ENCODE measurements at places on chromosomes 6 and 20. TPM values are rescaled to one million over a fixed set of nuclear protein-coding genes. Genes with fewer than 3 reads are reported as not detected.

FOXP4 gene
- total RNA-seq, result 28.7 TPM

ZNF341 gene
- 5.7 TPM for total RNA-seq

PSMB1 gene
- total RNA-seq, result 221 TPM

HLA-B gene
- total RNA-seq, result 28.2 TPM

PRICKLE4 gene
- 0.76 TPM for total RNA-seq

RHAG gene
- total RNA-seq, result not detected

PSMF1 gene
- 198 TPM for total RNA-seq

LAMA2 gene
- 0.68 TPM for total RNA-seq

BNIP5 gene
- total RNA-seq, result not detected

PCSK2 gene
- total RNA-seq, result not detected

GSTA2 gene
- total RNA-seq, result not detected

ARFGAP1 gene
- total RNA-seq, result 79.4 TPM

DDX43 gene
- total RNA-seq, result not detected

SLC26A8 gene
- not detected for total RNA-seq

GABBR1 gene
- 5.7 TPM for total RNA-seq

ADGB gene
- total RNA-seq, result not detected

CST4 gene
- not detected for total RNA-seq

C6orf163 gene
- 0.44 TPM for total RNA-seq

MEI4 gene
- total RNA-seq, result not detected

NRN1 gene
- total RNA-seq, result 1.0 TPM

SLPI gene
- 9.0 TPM for total RNA-seq

ESR1 gene
- total RNA-seq, result not detected

TSBP1 gene
- not detected for total RNA-seq

TBX18 gene
- 15.8 TPM for total RNA-seq

PLN gene
- total RNA-seq, result not detected

IL17F gene
- not detected for total RNA-seq

PLEKHG1 gene
- 0.93 TPM for total RNA-seq

ADTRP gene
- total RNA-seq, result 0.71 TPM

PRND gene
- not detected for total RNA-seq

TPX2 gene
- 115 TPM for total RNA-seq

RUNX2 gene
- 1.2 TPM for total RNA-seq

HSPA1A gene
- 401 TPM for total RNA-seq

PPP1R3G gene
- total RNA-seq, result 1.4 TPM

ZNF391 gene
- total RNA-seq, result 0.35 TPM

POM121L2 gene
- total RNA-seq, result not detected

FAXC gene
- 7.2 TPM for total RNA-seq

SIRPG gene
- total RNA-seq, result not detected

TRIM40 gene
- not detected for total RNA-seq

HLA-DRB1 gene
- not detected for total RNA-seq

THBS2 gene
- total RNA-seq, result not detected

B3GALT4 gene
- total RNA-seq, result 0.66 TPM

SLC52A3 gene
- total RNA-seq, result 0.51 TPM

RBM38 gene
- 32.2 TPM for total RNA-seq

GSTA3 gene
- total RNA-seq, result not detected

KCNQ2 gene
- 0.57 TPM for total RNA-seq

HLA-DQB2 gene
- not detected for total RNA-seq

Measured in A549 treated with ZK216348 at 1 μM for 4 hours (cell line).